ENCODE measurements at places on chromosomes 4 and X.
A peak's percentile ranks its signal among the peaks of the same experiment; 100 is the strongest.

DNA sequence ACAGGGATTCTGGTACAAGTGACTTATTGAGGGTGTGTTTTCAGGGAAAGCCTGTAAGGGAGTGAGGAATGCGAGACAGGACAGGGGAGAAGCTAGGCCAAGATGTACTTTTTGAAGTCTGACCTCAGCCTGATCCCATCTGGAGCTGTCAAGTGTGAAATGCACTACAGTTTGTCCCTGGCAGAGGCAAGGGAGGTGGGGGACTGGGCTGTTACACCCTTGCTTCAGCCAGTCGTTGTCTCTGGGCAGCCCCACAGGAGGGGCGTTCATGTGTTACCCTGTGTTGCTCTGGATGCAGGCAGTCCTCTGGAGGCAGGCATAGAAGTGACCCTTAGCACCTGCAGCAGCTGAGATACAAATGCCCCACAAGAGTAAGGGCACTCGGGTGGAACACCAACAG, 25.8 kb downstream of the PPEF1 start:
- no peak for DNase-seq

GRCh38 chrX:133412246-133412645, 3.0 kb downstream of the GPC4 start:
- DNase-seq: peak; percentile 50

DNA sequence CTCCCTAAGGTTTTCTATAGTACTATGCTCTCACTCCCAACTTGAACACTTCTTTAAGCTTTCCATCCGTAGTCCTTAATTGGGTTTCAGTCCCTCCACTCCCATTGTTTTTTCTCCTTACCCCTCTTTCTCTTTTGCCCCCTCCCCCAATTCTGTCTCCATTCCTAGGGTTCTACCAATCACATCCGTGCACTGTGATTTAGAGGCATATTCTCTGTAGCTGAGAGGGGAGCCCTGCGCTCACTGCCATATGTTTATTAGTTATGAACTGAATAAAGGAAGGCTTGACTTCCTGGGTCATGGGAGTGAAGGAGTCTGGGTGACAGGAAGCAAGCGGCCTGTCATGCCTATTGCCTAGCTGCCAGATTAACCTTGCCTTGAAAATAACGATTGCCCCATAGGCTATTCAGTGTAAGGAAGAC, 471 bp downstream of the MCTS1 start:
- peak; percentile 27 for DNase-seq

GRCh38 chrX:124269881-124270280, 62.6 kb upstream of the TEX13D start:
- DNase-seq: no peak

DNA sequence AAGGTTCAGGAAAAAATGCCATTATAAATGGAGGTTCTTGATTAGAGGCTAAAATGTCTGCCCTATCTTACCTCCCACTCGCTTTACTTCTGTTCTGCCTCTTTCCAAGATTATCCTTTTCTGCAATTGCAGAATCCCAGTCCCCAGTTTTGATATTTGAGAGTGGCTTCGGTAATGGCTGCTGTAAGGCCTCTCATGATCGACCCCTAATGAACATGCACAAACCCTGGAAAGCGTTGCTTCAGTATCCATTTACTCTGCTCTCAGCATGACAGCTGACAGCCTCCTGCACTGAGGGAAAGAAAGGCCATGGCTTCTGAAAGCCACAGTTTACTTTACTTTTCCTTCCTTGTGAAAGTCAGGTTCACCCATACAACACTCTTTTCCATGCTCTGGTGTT, 325.4 kb upstream of the GALNT7 start:
- no peak for DNase-seq

DNA sequence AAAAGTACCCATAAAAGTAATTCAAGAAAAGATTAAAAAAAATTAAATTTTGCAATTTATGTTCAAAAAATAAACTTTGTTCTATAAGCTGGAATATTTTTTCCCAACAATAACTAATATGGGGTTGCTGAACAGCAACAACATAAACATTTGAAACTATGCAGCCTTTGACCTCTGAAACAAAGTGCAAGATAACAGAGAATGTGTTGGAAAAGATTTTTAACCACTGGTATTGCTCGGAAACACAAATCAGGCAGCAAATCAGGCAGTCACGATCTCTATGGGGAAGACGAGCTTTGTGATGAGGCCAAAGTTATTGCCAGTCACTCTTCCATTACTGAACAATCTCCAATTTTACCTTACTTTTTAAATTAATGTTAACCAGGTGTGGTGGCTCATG, 332.1 kb downstream of the PABPC4L start:
- no peak for DNase-seq

GRCh38 chr4:122617597-122618593, 3.0 kb downstream of the IL21 start:
- no peak for DNase-seq

GRCh38 chr4:48910511-48910910, 3.9 kb upstream of the OCIAD2 start:
- DNase-seq: no peak

- DNase-seq: no peak
These were observed 589.7 kb downstream of the SPRY1 start for GRCh38 chr4:123986268-123986798.

- no peak for DNase-seq
These were observed 754.9 kb upstream of the SLIT2 start for GRCh38 chr4:19496756-19497155.

- peak; percentile 91 for DNase-seq
These were observed 15.9 kb upstream of the ZIC3 start for GRCh38 chrX:137549851-137550664.

- no peak for DNase-seq
These were observed 313.0 kb downstream of the ARHGAP10 start for GRCh38 chr4:148044912-148045352.

DNA sequence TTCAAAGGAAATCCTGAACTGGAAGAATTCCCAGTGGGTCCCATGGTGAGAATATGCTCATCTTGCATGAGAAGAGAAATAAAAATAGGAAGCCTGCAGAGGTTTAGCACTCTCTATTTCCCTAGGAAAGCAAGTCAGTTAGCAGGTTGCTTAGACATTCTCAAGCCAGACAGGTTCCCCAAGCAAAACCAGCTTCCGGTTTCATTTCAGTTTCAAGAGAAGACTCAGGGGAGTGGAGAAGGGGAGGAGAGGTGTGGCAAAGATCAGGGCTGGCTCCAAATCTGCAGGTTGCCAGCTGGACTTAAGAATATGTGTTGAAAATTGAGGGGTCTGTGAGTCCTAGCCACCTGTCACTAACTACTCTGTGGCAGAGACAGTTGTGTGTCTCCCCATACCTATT, 107.5 kb downstream of the CLNK start:
- no peak for DNase-seq

- DNase-seq: peak; percentile 14
These were observed 119.9 kb upstream of the POF1B start for GRCh38 chrX:85499400-85499799.

- peak; percentile 36 for DNase-seq
These were observed 60.1 kb downstream of the MXRA5 start for GRCh38 chrX:3286196-3286945.

DNA sequence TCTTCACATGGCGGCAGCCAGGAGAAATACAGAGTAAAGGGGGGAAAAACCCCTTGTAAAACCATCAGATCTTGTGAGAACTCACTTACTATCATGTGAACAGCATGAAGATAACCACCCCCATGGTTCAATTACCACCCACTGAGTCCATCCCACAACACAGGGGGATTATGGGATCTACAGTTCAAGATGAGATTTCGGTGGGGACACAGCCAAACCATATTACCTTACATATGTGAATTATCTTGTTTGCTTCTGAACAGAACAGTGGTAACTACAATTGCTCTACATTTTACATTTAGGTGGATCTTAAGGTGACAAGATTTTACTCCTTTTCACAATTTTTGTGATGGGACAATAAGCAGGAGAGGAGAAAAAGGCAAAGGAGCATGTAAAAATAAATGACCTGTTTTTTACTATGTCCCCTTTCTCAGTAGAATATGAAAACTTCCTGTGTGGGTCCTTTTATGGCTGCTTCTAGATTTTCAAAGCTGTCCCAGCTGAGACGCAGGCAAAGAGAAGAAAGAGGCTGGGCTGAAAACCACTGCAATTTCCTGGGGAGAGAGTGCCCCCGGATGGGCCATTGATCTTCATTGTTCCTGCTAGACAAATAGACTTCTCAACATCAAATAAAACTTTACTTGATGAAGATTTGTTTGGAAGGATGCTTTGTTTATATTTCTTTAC, 45.9 kb upstream of the PGM2 start:
- DNase-seq: peak; percentile 7

DNA sequence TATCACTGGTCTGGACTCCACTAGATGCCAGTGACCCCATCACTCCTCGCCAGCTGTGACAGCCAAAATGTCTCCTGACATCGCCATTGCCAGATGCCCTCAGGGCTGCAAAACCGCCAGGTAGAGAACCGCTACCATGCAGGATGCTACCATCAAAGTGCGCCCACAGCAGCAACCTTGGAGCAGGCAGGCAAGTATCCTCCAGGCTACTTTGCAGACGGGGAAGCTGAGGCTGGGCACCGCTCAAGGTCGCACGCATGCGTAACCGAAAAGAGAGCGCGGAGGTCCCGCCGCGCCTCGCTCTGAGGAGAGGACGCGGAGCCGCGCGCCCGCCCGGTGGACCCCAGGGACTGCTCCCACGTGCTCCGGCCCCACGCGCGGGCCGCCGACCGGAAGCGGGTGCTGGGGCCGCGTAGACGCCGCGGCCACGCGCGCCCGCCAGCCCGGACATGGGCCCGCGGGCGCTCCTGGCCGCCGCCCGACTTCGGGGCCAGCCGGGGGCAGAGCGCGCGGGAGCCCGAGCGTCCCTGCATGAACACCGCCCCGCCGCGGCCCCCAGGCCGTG, at the start of gene STS:
Gene STS, plus strand, starts transcription at position 300 of the 565 bp plus-strand sequence. CDS start 105,488 bp downstream, outside the sequence.
- peak; percentile 68 for DNase-seq

DNA sequence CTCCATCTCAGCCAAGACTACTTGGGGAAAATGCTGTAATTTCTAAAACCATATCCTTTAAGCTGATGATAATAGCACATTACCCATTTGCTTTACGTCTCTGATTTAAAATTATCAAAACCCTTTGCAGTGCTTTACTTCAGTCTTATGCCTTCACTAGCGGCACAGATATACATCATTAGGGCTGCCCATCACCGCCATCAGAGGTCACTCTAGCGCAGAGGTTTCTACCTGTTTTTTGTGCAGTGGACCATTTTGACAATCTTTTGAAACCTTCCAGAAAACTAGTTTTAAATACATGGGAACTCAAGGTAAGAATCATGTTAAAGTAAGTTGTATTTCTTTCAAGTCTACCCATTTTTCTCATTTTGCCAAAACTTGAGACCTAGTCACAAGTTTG, 592.5 kb downstream of the PPARGC1A start:
- no peak for DNase-seq

- peak; percentile 61 for DNase-seq
These were observed 4.5 kb downstream of the CRMP1 start for GRCh38 chr4:5888222-5889001.

DNA sequence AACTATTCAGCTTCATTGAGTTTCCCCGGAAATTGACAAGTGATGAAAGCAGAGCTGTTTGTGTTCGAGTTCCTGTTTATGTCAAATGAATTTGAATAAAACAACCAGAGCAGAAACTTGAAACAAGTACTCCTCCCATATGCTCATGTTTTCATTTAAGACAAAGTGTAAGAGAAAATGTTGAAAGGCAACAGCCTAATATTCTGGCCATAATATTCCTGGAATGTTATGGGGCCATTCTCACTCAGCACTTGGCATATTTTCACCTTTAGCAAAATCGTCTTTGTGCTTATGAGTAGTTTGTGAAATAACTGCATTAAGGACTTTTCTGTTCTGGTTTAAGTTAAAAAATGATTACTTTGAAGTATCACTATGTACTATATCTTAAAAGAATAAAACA, 276.0 kb upstream of the FAT1 start:
- no peak for DNase-seq

DNA sequence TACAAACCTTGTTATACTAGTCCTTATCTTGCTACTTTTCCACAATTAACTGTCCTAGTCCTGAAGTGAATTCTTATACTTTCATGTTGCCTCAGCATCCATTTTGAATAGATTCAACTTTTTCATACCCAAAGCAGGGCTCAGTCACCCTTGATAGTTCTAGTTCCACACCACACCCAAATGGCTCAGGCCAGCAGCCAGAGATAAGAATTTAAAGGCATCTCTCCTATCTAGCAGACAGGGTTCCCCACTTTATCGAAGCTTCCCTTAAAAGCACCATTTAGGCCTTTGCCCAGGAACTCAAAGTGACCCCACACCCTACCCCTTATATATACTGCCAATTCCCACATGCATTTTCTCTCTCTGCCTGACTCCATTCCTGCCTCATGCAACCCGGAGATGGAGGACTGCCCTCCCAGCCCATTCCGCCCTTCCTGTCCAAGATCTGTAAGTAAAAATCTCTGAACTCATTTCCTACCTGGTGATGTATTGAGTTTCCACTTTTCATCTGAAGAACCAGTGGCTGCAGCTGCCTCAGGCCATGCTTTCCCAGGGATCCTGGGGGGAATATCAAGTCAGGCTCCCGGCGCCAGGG, 63.7 kb upstream of the TXK start:
- DNase-seq: no peak

GRCh38 chrX:132407691-132408090, 81.1 kb downstream of the MBNL3 start:
- no peak for DNase-seq

- no peak for DNase-seq
These were observed 47.9 kb upstream of the RPA4 start for GRCh38 chrX:96835660-96836289.

DNA sequence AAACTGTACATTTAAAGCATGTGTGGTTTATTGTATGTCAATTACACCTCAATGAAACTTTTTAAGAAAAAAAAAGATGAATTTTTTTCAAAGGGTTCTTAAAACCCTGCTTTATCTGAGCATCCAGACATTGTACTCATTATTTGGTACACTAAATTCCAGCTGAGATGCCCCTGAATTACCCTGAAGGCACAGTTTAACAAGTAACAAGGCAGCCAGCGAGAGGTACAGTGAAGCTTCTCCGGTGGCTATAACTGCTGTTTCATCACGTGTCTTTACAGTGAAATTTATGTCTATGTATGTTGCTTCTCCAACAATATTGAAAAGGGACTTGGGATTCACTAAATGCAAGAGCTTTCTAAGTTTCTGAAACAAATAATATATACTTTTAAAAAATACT, 15.8 kb downstream of the SLC7A11 start:
- DNase-seq: no peak

DNA sequence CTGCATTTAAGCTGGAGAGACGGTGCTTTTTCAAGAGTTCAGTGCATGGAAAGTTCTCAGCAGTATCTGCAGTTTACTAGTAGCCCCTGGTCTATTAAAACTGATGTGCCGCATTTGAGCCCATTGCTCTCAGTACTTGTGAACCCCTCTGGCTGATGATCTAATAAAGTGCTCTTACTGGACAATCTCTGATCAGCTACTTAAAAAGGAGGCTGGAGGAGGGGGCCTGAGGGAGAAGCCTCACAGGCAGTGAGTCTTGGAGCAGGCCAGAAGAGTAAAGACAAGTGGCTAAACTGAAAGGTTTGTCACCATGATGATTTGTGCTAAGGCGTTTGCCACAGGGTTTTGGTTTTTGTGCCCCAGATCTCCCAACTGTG, 138.5 kb downstream of the ARX start:
- DNase-seq: no peak

GRCh38 chrX:151754641-151755215, 20.2 kb downstream of the CNGA2 start:
- DNase-seq: no peak

Measured in ELF-1 (cell line).